ENCODE measurements at places on chromosomes 6 and 20. TPM values are rescaled to one million over a fixed set of nuclear protein-coding genes. Genes with fewer than 3 reads are reported as not detected.

KIAA1755 gene
- total RNA-seq = not detected

LY6G6D gene
- total RNA-seq = not detected

SNAP91 gene
- total RNA-seq = not detected

EPPIN gene
- not detected for total RNA-seq

MDFI gene
- total RNA-seq = 19.5 TPM

Data from mammary microvascular endothelial cell (primary cell).